ENCODE measurements at places on chromosomes 4 and X.

GRCh38 chrX:56313308-56313707 is 81.2 kb downstream of the KLF8 start:
- DNase-seq = no peak

GRCh38 chr4:24002330-24002966 is 112.6 kb upstream of the PPARGC1A start:
- no peak for DNase-seq

DNA sequence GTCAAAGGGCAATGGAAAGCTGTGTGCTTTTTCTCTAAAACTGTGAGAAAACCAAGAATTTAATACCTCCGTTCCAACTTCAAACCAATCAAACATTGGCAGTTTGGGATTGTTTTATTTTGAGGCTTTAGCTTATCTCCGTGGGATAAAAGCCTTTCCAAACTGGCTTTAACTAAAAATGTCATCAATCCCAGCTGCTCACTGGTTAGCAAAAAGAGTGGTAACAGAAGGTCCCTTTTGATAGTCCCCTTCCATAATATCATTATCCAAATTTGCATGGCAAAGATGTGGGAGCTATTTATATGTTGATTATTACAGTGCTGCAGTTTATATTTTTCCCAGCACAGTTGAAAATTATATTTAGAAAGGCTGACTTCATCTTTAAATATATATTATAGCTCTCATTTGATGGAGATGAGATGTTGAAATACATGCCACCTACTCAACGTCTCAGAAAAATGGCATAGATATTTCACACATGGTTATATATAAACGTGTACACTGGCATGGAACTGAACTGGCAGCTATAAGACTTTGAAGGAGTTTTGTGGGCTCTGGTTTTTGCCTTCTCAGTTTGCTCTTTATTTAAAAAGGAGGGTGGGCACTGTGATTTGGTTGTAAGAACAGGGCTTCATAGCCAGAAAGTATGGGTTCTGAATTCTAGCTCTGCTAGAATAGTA is 707.1 kb upstream of the SLIT2 start:
- no peak for DNase-seq

DNA sequence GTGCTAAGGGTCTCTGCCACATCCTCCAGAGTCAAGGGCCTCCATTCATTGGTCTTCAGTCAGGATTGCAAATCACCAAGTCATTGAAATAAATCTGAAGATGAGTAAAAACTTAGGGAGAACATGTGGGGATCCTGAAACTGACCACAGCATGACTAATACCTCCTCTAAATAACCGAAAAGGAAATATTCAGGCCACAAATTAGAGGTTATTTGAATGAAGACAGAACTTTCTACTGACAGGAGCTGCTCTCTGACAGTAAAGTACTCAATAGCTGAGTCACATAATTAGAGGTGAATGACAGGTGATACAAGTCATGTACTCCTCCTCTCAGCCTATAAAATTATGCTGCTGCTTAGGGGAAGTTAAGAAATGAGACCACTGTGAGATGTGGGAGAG is 240.2 kb upstream of the F9 start:
- no peak for DNase-seq

GRCh38 chr4:14856934-14857235 is 145.4 kb upstream of the CPEB2 start:
- DNase-seq = no peak

GRCh38 chr4:71377561-71377960 is 38.7 kb downstream of the SLC4A4 start:
- DNase-seq = no peak

DNA sequence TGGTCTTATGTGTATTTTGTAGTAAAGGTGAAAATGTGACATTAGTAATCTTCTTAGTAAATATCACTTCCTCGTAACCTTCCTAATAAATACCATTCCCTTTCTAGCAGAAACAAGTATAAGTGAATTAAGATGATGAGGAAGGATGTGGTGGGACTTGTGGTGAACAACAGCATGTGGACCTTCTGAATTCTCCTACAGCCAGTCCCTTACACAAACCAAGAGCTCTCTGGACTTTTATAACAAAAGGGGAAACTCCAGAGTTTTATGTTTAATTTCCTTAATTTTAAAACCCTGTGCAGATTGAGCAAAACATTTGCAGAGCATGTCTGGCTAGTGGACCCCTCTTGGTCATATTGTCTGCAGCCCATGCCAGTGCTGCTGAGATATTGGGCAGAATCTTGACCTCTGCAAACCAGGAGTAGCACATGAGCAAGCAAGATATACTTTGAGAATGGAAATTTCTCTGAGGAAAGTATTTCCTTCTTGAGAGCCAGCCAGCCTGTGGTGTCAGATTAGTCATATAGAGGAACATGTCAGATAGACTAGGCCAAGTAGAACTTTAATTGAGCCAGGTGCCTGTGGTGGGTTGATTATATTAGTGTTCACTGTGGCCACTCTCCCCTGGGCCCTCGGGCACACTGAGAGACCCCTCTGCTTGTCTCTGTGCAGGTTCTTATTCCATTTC is 328.2 kb downstream of the DKK2 start:
- DNase-seq = no peak

GRCh38 chr4:82335043-82335442 is 38.7 kb downstream of the HNRNPD start:
- DNase-seq = no peak

- no peak for DNase-seq
Measured at GRCh38 chrX:12330841-12331240, 192.6 kb downstream of the FRMPD4 start.

DNA sequence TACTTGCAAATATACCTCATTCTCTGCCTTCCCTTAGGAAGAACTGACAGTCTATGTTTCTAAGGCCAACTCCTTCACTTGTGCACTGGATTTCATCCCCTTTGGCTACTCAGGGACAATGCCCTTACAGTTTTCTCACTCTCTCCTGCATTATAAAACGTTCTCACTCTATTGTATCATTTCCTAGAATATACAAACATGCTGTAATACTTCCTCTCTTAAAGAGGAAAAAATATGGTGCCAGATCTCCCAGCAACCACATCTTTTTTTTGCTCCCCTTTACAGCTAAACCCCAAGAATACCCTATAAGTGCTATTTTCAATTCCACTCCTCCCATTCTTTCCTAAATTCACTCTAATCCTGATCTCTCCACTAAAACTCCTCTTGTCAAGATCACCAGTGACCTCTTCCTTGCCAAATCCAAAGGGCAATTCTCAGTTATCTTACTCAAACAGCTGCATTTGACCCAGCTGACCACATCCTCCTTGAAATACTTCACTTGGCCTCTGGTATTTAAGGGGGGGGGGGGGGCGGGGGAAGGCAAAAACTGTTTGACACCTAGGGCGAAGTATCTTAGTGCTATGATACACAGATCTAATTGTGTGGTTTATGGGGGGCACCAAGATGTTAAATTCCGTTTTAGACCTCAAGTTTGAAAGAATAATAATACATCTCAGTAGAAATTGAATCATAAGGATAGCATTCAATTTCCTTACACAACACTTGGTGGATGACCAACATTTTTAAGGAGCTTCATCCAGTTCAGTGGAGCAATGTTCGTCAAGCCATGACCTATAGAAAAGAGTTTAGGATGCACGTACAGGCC is 1.6 kb downstream of the RCHY1 start:
- no peak for DNase-seq

GRCh38 chr4:104490770-104491480 is 3.8 kb downstream of the CXXC4 start:
- no peak for DNase-seq

DNA sequence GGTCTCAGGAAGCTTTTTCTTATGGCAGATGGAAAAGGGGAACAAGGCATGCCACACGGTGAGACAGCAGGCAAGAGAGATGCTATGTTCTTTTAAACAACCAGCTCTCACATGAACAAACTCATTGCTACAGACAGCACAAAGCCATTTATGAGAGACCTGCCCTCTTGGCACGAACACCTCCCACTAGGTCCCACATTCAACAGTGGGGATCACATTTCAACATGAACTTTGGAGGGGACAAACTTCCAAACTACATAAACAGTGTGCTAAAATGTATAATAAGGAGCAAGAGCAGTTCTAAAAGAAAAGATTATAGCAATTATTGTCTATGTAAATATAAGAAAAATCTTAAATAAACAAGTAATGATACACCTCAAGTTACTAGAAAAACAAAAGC is 391.8 kb upstream of the CPXCR1 start:
- no peak for DNase-seq

DNA sequence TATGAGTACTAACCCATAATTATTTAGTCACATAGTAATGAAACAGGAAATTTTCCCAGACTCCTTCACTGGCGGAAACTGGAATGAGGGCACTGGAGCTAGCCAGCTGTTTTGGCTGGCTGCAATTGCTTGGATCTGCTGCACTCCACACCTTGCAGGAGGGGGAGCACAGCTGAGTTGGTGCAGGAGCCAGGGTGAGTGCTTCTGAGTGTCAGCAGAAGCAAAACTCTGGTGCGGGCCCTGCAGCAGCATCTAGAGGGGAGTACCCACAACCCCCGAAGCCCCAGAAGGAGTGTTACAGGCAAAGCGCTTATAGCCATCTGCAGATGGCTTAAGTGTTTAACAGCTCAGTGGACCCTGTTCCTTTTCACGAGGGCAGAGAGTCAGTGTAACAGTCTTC is 96.1 kb downstream of the RPA4 start:
- DNase-seq = no peak

DNA sequence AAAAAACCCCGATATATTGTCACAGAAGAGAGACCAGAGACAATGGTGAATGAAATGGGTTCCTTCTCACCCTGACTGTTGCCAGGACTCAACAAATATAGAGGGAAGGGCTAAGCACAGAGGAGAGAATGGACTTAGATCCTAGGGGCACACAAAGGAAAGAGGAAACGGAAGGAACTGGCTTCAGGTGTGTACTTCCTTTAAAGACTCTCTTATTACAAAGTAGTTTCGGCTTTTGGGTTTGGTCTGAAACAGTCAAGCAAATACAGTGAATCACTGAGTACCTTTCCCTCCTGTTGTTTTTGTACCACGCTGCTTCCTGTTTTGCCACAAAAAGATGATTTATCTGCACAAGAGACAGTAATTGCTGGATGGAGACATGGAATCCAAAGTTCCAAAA is 46.1 kb upstream of the S100G start:
- no peak for DNase-seq

DNA sequence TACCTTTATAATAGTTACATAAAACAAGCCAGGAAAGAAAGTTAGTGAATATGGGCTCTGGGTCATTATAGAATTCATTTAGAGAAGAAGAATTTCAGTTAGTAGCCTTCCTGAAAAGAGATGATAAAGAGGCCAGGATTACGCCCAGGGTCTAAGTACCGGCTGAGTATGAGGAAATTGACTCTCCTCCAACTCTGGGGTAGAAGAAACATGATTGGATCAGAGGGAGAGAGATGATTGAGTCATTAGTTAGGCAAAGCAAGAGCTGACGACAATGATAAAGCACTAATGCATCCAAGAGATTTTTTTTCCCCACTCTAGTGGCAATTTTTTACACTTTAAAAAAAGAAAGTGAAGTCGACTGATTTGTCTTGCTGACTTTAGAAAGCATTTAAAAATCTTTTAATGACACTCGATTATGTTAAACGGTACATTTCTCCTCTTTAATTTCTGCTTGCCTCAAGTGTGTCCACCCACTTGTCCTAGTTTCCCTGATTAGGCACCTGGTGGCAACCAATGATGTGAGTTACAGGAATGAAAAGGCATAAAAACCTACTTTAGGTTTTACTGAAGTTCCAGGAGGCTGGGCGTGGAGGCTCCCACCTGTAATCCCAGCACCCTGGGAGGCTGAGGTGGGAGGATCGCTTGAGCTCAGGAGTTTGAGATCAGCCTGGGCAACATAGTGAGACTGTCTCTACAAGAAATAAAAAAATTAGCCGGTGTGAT is 37.3 kb upstream of the IGFBP7 start:
- no peak for DNase-seq
